ENCODE measurements at places on chromosomes 4 and X.
A peak's percentile ranks its signal among the peaks of the same experiment; 100 is the strongest.

DNA sequence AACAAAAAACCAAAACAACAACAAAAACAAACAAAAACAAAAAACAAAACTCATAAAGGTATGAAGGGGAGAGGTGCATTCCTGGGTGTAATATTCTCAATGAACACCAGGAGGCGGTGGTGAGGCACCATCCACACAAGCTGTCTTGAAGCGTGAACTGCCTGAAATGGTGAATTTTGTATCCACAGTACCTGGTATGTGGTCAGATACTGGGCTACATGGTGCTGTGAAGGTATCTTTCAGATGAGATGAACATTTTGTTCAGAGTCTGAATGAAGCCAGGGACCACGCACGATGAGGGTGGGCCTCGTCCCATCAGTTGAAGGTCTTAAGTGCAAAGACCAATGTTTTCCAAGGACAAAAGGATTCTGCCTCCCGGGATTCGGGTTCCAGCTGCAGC lies 58.5 kb downstream of the ASMT start:
- DNase-seq, result peak; percentile 51

GRCh38 chr4:57184378-57185029 lies 74.3 kb upstream of the IGFBP7 start:
- DNase-seq, result no peak

DNA sequence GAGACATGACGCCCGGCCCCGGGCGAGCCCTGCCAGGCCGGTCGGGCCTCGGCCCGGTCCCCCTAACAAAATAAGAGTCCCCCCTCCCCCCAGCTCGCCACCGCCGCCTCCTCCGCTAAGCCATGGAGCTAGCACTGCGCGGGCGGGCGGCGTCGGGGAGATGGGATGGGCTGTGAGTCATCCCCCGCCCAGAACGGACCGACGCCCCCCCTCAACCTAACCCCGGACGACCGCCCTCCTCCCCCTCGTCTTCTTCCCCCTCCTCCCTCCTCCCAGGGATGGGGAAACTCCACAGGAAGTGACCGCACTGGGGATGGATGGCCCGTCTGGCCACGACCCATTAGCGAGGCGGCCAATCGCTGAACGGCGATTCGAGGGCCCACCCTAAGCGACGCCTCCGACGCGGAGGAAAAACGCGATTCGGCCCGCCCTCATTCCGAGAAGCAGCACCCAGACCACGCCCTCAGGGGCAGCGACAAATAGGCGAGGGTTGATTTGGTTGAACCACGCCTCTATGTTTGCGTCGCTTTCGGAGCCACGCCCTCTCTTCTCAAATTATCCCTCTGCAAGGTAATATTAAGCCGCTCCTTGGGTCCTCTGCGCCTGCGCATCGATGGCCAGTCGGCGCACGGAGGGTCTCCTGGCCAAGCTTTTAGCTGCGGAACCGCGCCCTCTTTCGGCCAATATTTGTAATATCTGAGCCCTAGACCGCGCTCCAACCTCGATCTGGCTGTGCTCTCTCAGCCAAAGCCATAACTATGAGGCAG lies at the start of gene TFE3:
Gene TFE3 (minus strand): TSS at position 138 of the 767 bp plus-strand sequence. CDS start 131 bp downstream, at position 7.
- peak; percentile 98 for DNase-seq

- DNase-seq, result no peak
Measured at GRCh38 chr4:98851806-98852205, 77.1 kb downstream of the EIF4E start.

GRCh38 chr4:100984901-100985300 lies 362.4 kb downstream of the PPP3CA start:
- no peak for DNase-seq

DNA sequence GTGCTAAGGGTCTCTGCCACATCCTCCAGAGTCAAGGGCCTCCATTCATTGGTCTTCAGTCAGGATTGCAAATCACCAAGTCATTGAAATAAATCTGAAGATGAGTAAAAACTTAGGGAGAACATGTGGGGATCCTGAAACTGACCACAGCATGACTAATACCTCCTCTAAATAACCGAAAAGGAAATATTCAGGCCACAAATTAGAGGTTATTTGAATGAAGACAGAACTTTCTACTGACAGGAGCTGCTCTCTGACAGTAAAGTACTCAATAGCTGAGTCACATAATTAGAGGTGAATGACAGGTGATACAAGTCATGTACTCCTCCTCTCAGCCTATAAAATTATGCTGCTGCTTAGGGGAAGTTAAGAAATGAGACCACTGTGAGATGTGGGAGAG lies 240.2 kb upstream of the F9 start:
- DNase-seq, result no peak

DNA sequence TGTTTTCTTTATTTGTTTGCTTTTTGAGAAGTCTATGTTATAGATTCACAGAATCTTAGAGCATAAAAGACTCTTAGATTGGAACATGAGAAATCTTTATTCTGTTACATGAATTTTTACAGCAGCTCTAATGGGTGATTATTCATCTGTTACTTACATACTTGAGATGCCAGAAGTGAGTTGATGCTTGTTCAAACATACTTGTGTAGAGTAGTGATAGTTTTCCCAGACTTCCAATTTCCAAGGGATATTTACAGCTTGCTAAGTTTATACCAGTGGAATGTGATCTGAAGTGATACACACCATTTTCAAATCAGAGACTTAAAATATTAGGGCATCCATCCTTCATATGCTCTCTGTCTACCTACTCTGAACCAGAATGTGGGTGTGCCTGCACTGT lies 252.9 kb upstream of the SMIM31 start:
- no peak for DNase-seq

DNA sequence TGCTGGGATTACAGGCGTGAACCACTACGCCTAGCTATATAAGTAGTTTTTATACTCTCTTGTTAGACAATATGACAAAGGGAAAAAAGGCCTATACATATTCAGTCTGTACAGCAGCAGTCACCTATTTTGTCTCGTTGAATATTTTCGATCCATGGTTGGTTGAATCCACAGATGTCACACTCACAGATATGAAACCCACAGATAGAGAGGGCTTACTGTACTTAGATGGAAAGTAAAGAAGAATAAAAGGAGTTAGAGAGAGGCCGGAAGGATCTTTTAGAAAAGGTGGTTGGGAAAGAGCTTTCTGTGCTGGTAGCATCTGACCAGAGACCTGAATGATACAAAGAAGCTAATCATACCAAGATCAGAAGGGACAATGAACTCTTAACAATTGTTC lies 38.3 kb upstream of the SPINK2 start:
- no peak for DNase-seq

DNA sequence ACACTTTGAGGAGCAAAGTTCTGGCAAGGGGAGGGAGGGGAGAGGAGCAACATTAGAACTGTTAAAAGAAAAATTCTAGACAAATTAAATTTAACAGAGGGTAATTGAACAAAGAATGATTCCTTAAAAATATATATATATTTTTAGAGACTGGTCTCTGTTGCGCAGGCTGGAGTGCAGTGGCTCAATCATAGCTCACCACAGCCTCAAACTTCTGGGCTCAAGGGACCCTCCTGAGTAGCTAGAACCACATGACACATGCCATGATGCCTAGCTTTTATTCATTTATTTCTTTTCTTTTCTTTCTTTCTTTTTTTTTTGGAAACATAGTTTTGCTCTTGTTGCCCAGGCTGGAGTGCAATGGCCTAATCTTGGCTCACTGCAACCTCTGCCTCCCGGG lies 19.1 kb upstream of the SPINK2 start:
- DNase-seq, result no peak

DNA sequence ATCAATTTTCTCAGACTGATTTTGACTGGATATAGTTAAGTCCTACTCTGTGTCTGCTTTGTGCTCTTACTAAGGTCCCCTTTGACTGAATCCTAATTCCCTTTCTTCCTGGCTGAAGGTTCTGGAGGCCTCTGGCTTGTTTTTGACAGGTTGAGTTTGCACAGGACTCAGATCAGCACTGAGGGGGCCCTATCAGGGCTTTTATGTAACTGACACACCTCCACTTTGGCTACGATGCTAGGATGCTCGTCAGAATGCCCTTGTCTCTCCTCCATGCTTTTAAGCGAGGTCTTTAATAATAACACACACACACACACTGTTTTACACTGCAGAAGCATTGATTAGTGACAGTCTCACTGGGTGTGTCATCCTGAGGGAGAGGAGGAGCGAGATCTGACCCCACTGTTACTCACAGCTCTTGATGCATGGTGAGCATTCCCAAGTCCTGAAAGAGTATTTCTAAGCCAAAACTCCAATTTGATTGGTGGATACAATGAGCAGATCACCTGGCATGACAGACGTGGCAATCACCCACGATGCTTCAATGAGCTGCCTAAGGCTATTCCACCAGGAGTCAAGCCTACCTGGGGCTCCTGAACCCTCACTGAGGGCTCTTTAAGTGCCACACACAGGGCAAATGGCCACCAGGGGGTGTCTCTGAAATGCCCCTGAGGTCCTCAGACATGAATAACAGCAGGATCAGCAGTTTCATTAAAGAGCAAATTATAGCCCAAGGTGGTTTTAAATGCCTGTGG lies 130.4 kb upstream of the CPEB2 start:
- DNase-seq, result no peak

Data from testis (tissue), 5 donors.